ENCODE measurements at places on chromosomes 16 and 17.

- peak; percentile 56 for DNase-seq
Measured at GRCh38 chr16:48054881-48055601, 100.8 kb downstream of the ABCC12 start.

- DNase-seq, result no peak
Measured at GRCh38 chr17:76947771-76948170, 79.6 kb downstream of the MGAT5B start.

- DNase-seq, result no peak
Measured at GRCh38 chr16:68259007-68259825, 5.1 kb upstream of the SLC7A6 start.

DNA sequence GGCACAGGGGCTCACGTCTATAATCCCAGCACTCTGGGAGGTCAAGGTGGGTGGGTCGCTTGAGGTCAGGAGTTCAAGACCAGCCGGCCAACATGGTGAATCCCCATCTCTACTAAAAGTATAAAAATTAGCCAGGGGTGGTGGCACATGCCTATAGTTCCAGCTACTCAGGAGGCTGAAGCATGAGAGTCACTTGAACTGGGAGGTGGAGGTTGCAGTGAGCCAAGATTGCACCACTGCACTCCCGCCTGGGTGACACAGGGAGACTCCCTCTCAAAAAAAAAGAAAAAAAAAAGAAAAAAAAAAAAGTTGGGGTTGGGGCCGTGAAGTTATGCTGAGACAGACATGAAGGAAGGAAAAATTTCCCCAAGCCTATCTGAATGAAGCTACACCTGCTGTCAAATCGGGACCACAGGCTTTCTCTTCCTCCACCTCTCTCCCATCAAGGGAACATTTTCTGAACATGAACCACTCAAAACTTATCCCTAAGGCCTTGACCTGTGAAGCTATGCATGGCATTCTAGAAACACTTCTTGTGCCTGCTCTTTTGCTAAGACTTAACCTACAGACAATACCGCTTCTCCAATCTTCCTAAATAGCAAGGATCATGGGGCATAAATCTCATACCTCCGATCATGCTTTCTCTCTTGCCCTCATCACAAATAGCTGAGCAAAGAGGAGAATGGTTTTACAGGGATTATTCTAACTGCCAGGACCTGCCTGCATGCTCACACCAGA, 88.6 kb downstream of the CYTH1 start:
- DNase-seq, result no peak

GRCh38 chr17:9185688-9186284, 164.5 kb downstream of the NTN1 start:
- DNase-seq, result no peak

- DNase-seq, result no peak
Measured at GRCh38 chr16:86429663-86430062, 80.7 kb upstream of the FOXF1 start.

DNA sequence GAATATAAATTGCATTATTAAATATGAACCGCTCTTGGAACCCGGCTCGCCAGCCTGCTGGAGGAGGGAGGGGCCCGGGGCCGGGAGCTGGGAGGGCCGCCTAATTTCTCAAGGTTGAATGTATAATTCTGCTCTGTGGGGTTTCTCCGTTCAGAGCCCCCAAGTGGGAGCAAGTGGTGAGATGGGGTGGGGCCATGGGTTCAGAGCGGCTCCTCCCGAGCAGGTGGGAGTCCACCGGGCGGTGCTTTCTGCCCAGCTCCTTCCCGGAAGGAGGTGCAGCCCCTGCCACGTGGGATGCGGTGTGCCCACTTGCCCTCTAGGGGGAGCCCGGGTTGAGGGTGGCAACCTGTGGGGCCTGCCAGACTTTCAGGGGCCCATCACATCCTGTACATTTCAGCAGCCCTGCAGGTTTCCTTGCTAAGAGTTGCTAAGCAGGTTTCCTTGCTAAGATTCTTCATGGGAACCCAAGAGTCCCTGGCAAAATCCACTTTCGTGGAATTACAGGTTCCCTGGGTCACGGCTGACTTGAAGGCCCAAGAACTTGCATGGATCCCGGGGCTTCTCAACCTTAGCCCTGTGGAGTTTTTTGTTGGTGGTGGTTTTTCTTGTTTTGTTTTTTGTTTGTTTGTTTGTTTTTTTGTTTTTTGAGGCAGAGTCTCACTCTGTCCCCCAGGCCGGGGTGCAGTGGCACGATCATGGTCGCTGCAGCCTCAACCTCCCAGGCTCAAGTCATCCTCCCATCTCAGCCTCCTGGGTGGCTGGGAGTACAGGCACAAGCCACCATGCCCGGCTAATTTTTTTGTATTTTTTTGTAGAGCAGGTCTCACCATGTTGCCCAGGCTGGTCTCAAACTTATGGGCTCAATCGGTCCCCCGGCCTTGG, 196.7 kb upstream of the GSE1 start:
- no peak for DNase-seq

GRCh38 chr17:68101987-68102314, 66.4 kb downstream of the KPNA2 start:
- no peak for DNase-seq

GRCh38 chr17:49337884-49338283, 24.2 kb downstream of the ZNF652 start:
- no peak for DNase-seq

GRCh38 chr17:72719578-72720493, 372.7 kb downstream of the SLC39A11 start:
- DNase-seq, result no peak

- no peak for DNase-seq
Measured at GRCh38 chr16:2524339-2524938, 4.3 kb downstream of the AMDHD2 start.

DNA sequence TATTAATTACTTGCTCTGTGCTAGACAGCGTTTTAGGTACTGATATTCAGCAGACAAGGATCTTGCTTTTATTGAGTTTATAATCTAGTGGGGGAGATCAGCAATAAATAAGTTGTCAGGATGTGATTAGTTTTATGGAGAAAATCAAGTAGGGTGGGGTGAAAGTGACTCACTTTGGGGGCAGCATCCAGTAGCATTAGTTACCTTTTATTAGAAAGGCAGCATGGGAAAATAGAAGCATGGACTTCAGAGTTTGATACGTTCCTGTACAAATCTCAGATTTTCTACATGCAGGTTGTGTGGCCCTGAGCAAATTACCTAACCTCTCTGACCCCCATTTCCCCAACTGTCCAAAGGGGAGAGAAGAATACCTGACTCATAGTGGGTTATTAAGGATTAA, 42.5 kb downstream of the SPECC1 start:
- DNase-seq, result no peak

DNA sequence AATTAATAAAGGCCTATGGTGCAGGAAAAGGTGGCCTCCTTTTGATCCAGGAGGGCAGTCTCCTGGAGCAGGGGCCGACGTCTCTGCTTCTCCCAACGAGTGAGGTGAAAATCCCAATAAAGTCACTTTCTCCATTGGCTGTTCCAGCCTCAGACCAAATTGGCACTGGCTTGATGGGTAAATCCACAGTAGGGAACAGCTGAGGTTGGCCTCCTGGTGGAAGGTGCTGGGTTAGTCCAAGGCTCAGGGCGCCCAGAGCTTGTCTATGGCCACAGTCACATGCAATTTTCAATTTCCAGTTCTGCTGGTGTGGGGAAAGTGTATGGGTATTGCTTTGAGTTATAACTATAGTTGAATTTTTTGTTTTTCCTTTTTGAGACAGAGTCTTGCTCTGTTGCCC, 79.0 kb downstream of the NETO2 start:
- no peak for DNase-seq

DNA sequence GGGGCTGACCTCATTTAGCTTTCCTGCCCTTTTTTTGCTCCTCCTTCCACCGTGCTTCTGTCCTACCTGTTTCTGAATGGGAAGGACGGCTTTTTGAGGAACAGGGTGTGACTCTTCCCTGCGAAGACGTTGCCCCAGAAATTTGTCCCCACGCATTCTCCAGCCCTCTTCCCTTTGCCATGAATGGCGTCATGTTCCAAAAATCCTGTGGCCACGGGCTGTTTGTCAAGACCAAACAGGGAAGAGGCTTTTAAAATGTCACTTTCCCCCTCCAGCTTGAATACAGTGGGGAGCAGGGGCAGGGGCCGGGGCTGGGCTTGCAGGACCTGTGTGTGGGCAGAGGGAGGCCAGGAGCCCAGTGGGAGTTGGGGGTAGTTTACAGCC, 13.9 kb downstream of the MPRIP start:
- no peak for DNase-seq

DNA sequence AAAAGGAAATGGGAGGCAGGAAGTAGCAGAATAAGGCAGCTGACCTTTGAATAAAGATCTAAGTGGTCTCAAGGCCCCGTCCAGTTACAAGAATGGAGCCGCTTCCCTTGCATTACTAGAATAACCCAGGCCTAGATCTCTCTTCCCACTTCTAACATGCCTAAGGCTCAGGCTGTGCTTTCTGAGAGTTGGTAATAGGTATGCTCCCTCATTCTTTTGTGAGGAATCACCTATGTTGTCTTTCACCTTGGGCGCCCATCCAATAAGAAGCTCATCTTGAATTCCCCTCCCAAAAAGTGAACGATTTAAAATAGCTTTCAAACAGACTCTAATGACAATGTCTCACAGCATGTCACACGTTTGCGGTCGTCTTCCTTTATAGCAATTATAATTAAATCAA, 101.2 kb downstream of the KCNJ2 start:
- no peak for DNase-seq

GRCh38 chr17:48241770-48242497, 134.4 kb downstream of the SNX11 start:
- DNase-seq, result no peak

GRCh38 chr16:83682868-83683235, 124.9 kb upstream of the HSBP1 start:
- no peak for DNase-seq

GRCh38 chr17:21078016-21078780, 35.4 kb upstream of the USP22 start:
- no peak for DNase-seq

DNA sequence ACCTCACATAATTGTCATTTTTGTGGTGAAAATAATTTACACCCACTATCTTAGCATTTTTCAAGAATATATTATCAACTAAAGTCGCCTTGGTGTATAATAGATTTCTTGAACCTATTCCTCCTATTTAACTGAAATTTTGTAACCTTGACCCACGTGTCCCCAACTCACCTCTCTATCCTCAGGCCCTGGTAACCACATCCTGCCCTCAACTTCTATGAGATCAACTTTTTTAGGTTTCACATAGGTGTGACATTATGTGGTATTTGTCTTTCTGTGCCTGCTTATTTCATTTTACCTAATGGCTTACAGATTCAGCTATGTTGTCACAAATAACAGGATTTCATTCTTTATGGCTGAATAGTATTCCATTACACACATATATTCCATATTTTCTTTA, 73.0 kb upstream of the CNTNAP4 start:
- no peak for DNase-seq

- no peak for DNase-seq
Measured at GRCh38 chr16:49453021-49453420, 79.4 kb downstream of the C16orf78 start.
